Choroid plexus epithelial cell (primary cell): ENCODE measurements at places on chromosomes 7 and 10.

- no peak for DNase-seq
Measured at GRCh38 chr7:77765481-77765880, 32.8 kb downstream of the TMEM60 start.

- no peak for DNase-seq
Measured at GRCh38 chr10:125079091-125079600, 81.2 kb downstream of the CTBP2 start.

GRCh38 chr7:81138870-81139269 is 220.0 kb upstream of the SEMA3C start:
- no peak for DNase-seq

DNA sequence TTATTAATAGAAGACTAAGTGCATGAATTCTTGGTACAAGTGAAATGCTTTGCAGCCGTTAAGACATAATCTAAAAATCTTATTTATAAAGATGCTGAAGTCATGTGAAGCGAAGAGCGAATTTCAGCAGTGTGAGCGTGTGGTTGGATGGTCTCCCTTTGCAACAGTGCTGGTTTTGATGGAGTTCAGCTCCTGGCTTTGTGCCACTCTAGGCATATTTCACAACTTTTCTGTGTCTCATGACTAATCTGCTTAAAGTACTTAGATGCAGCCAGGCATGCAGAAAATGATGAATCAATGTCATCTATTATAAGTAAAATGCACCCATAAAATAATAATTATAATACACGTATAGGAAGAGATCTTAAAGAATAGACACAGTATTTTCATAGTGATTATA is 107.2 kb upstream of the TCERG1L start:
- DNase-seq: no peak

GRCh38 chr7:90453931-90454330 is 15.5 kb upstream of the PTTG1IP2 start:
- DNase-seq: no peak

GRCh38 chr7:28202222-28202621 is 21.6 kb upstream of the JAZF1 start:
- DNase-seq: no peak

DNA sequence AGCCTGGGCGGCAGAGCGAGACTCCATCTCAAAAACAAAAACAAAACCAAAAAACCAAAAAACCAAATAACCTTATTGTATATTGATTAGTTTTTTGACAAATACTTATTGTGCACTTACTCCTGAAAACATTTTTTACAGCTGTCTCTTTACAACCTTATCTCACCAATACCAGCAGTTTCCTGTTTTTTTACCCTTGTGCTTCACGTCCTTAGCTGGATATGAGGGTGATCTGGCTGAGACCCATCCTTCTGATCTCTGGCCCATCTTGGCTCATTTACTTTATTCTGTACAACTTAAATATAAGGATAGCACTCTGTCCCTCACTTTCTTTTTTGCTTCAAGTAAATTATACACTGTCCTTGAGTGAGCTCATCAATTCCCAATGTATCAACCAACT is 104.6 kb upstream of the DNAJB12 start:
- no peak for DNase-seq

- no peak for DNase-seq
Measured at GRCh38 chr10:3420527-3421469, 248.2 kb upstream of the PITRM1 start.

DNA sequence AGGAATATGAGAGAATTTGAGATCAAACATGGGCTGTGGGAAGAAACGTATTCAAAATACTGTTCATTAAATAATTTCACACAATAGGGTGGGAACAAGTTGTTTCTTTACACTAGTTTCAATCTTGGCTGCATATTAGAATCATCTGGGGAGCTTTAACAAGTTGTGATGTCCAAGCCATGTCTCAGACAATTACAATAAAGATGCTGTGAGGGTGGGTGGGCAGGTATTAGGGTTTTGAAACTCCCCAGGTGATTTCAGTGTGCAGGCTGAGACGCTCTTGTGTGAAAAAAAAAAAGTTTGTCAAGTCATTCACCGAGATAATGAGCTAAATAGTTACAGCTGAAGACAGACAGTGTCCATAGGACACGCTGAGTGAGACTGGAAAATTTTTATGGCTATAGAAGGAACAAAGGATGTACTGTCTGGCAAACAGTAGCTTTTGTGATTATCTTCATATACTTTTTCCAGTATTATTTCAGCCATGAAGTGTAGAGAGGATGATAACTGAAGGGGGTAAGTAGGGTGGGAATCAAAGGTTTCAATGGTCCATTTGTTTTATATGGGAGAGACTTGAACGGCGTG is 12.6 kb upstream of the LAMB4 start:
- no peak for DNase-seq

DNA sequence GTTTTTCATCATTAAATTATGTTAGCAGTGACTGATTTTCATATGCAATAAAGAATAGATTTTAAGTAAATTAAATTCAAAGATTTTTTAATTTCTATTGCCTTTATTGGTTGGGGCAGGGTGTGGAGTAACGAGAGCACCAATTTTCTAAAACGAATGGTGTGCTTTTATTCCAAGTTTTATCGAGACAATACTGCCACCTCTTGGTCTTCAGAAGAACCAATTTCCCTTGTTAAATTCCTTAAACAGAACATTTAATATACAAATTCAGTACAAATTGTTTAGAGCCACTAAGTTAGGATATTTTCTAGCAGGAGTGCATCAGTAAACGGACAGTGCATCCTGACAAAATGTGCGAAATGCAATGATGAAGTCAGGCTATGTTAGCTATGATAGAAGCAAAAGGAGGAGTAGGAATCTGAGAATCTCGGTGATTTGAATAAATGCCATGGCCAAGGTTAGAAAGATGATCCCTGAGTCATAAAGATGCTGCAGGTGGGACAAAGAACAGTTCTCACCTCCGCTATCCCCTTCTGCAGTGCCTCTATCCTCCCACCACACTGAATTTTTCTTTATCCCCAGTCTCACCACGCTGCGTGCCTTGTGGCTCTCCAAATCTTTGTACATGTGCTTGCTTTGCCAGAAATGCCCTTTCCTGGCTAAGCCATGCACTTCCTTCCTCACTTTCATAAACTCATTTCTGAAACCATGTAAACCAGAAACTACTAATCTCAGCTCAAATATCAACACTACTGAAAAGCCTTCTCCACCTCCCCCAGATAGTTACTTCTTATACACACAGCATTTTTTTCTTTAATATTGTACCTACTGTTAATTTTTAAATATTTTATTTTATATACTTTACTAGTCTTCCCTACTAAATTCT is 31.9 kb upstream of the AGBL3 start:
- peak; percentile 71 for DNase-seq

DNA sequence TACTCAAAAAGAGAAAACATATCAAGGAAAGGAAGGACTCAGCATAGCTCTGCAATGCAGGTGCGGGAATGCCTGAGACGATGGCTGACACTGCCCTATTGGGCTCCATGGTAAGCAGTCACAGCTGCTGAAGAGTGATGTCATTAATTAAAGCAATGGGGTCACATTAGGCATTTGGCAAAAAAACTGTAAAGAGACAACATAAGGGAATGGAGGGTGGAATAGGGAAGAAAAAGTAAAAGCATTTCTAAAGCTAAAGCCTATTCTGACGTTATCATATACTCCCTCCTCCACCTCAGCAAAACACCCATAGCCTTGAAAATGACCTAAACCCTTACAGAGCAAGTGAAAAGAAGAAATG is 38.5 kb upstream of the SPOCK2 start:
- DNase-seq: no peak
